ENCODE measurements at places on chromosomes 5 and 9. TPM values are rescaled to one million over a fixed set of nuclear protein-coding genes. Genes with fewer than 3 reads are reported as not detected.

Gene AHRR
- 15.1 TPM for total RNA-seq

Gene SOHLH1
- total RNA-seq: not detected

Gene COQ4
- total RNA-seq: 32.1 TPM

Gene QRFP
- total RNA-seq: not detected

Gene SLC35A4
- total RNA-seq: 65.4 TPM

Gene CDKN2B-AS1
- total RNA-seq: 0.21 TPM

Gene PCDHGA3
- total RNA-seq: not detected

Gene SPACA9
- total RNA-seq: 2.7 TPM

GRCh38 chr5:107341376-107342084, 329.2 kb downstream of the EFNA5 start:
- DNase-seq: no peak

DNA sequence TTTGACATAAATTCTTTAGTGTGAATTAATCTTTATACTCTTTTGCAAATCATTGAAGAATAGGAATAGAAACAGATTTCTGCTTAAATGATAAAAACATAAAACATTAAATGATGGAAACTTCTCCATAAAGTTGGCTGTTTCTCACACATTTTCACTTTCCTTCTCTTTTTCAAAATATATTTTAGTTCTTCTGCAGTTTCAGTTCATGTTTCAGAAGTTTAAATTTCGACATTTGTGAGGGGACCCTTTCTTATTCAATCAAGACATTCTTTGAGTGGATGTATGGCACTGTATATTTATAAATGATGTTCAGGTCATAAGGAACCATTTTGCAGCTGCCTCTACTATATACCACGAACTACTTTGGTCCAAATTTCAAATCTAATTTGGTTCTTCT, 34.6 kb downstream of the TNFAIP8 start:
- DNase-seq: no peak

GRCh38 chr5:58450018-58450417, 9.9 kb downstream of the PLK2 start:
- no peak for DNase-seq

- no peak for DNase-seq
Observed at GRCh38 chr5:139985733-139986132, 57.4 kb downstream of the NRG2 start.

DNA sequence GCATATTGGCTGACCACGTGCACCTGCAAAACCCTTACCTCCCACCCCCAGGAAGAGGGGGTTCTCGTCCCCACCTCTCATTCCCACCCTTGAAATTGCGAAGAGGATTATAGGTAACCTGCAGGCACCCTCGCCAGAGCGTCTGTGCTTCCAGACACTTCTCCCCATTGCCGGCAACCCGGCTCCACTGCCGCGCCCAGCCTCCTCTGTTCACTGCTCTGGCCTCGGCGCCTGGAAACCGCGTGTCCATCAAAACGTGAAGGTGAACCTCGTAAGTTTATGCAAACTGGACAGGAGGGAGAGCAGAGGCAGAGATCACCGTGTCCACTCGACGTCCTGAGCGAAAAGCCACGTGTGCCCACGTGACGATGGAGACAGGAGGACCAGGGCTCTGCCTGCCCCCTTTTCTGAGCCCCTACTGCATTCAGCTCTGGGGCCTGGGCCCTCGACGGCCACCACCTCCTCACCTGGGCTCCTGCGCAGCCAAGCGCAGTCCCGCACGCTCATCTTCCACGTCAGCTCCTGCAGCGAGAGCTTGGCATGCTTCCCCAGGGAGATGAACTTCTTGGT, 1.9 kb downstream of the TERT start:
- DNase-seq: no peak

- DNase-seq: no peak
Observed at GRCh38 chr5:135382106-135382790, 16.8 kb downstream of the MACROH2A1 start.

DNA sequence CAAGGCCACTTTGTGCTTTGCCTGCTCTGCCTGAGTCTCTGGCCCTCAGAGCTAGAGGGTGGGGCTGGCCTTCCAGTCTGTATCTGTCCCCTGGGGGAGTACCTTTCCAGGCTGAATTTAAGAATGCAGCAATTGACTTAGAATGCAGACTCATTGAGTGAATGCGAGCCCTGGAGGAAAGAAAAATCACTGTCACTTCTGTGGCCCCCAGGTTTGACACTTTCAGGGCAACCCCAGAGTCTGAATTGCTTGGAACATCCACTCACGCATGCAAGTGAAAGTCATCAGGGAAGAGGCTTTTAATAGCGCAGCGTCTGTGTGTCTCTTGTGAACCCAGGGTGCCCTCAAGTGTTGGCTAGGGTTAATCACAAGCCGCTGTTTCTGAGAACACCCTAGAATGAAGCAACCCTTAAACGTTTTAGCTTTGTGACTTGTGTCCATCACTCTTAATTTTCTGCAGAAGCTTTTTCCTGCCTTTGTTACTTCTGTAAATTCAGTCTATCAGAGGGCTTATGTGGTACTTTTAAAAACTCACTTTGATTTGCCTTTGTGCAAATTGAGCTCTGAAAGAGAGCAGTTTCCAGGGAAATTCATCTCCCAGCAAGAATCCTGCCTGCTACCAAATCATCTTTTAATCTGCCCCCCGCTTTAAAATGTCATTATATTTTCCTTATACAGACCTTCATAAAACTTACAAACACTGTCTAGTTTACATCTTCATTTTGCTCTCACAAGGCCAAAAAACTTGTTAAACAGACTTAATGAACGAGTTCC, 146.8 kb upstream of the IQGAP2 start:
- DNase-seq: peak; percentile 76

DNA sequence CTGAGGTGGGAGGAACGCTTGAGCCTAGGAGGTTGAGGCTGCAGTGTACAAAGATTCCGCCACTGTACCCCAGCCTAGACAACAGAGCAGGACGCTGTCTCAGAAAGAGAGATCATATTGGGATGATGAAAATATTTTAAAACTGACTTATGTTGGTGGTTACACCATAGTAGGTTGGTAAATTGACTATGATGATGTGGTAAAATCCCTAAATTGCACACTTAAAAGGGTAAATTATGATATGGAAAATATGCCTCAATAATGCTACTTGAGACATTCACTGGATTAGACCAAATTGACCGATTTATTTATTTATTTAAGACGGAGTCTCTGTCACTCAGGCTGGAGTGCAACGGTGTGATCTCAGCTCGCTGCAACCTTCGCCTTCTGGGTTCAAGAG, 21.9 kb upstream of the TOR1B start:
- no peak for DNase-seq

DNA sequence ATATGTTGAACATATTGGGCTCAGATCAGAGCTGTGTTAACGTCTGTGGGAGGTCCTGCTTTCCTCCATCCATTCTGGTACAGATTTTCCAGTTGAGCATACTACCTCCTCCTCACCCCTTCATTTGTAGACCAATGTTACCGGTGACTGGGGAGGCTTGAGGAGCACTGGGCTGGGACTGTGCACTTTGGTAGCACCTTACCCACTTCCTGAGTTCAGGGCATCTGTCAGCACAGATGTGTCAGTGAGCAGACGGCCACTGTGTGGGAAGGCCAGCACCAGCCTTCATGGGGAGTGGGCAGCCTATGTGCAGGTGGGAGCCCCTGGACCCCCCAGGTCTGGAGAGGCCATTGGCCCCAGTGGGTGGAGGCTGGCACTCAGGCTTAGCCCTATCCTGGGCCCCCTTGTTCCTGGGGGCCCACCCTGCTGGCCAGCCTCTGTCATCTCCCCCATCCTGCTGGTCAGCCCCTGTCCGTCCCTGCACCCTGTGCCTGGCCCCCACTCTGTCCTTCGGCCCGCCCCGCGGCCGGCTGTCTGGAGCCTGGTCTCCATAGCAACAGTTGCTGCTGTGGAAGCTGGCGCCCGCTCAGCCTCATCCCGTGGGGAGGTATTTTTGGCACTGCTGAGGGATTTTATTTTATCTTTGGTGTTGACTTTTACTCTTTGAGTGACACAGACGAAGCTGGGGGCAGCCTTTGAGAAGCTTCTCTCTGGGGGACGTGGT, 21.3 kb downstream of the WNK2 start:
- no peak for DNase-seq

GRCh38 chr5:157502143-157502647, 42.2 kb downstream of the NIPAL4 start:
- no peak for DNase-seq

- DNase-seq: no peak
Observed at GRCh38 chr5:59745415-59745863, 148.1 kb downstream of the PDE4D start.

GRCh38 chr5:177306674-177307543, 3.3 kb downstream of the PRELID1 start:
- DNase-seq: no peak

GRCh38 chr5:8628521-8628920, 759.6 kb downstream of the MTRR start:
- no peak for DNase-seq

DNA sequence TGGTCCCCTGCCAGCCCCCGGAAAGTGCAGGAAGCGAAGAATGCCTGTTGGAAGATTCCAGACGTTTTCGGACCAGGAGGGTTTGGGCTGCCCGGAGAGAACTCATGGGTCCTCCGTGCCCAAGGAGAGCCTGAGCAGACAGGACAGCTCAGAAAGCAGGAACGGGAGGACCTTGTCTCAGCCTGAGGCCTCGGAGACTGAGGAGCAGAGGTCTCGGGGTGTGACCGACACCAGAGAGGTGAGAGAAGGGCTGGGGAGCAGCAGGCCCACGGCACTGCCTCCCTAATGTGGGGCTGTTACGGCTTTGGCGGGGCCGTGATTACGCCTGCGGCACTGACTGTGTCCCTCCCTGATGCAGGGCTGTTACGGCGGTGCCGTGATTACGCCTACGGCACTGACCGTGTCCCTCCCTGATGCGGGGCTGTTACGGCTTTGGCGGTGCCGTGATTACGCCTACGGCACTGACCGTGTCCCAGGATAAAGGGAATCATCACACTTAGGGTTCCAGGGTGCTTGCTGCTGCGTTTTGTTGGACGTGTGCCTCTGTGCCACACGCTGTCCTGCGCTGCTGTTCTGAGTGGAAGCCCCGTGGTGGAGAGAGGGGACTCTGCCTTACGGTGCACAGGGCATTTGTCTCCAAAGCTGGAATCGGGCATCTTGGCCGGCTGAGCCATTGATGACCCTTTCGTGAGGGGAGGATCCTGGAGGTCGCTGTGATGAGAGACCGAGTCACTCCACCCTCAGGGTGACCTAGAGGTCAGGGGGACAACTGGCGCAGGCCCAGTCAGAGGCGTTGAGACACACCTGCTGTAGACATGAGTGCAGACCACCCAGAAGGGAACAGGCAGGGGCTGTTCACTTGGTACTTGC, 25.7 kb downstream of the CEP72 start:
- no peak for DNase-seq

- no peak for DNase-seq
Observed at GRCh38 chr5:160524827-160525226, 103.2 kb downstream of the PTTG1 start.

GRCh38 chr5:116773926-116774325, 199.3 kb upstream of the SEMA6A start:
- DNase-seq: no peak

DNA sequence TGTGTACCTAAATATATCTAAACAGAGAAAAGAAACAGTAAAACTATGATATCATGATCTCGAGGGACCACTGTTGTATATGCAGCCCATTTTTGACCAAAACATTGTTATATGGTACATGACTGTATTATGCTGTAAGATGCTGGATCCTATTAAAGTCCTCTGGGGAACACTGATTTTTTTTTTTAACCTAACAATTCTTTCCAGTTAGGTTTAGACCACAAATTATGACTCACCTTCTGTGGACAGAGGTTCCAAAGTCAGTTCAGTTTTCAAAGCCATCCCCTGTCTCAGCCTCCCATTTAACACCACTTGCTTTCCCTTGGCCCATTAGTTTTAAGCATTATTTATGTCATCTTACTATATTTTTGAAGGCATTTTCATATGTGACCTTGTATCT, 27.1 kb downstream of the TRMO start:
- DNase-seq: no peak

- no peak for DNase-seq
Observed at GRCh38 chr5:80480354-80480753, 7.5 kb upstream of the FAM151B start.

DNA sequence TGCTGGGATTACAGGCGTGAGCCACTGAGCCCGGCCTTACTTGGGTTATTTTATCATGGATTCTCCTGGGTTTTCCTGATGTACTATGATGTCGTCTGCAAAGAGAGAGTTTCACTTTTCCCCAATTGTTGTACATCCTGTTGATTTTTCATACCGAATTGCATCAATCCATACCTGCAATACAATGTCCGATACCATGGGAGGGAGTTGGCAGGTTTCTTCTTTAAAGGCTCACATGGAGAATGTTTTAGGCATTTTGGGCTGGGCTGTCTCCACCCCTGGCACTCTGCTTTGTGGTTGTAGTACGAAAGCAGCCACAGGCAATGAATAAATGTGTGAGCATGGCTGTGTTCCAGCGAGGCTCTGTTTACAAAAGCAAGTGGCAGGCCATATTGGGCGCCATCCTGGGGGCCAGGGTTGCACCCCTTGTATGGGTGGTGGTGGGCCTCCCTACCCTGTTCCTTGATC, 35.1 kb upstream of the EXOC3 start:
- no peak for DNase-seq

GRCh38 chr5:14359069-14360043, 216.2 kb downstream of the TRIO start:
- DNase-seq: no peak

GRCh38 chr5:102889033-102889432, 133.9 kb downstream of the PAM start:
- DNase-seq: no peak

DNA sequence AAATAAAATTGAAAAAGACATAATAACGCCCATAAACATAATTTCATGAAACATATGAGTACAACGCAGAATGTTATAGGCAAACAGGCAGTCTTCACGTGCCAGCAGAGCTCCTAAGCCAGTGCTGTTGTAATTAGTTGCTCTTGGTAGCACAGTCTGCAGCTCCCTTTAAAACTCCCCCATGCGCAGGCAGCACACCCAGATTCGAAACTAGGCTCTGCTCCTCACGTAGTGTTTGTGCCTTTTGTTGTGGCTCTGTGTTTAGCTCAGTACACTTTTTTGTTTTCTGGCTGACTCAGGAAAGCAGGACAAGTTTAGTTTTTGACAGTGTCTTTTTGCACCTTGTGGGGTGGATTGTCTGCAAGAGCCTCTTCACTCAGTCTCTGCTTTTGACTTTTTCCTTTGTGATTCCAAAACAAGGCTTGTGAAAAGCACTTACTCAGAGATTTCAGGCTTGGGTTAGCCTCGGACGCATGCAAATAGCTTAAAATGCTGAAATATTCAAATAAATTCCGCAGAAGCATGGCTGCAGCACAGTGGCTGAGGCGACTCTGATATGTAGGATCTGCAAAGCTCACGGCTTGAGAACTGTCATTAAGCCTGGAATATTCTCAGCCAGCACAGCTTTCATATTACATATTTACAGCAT, 113.6 kb downstream of the IRX1 start:
- no peak for DNase-seq

GRCh38 chr9:71037521-71037920, 83.9 kb downstream of the TRPM3 start:
- DNase-seq: no peak

DNA sequence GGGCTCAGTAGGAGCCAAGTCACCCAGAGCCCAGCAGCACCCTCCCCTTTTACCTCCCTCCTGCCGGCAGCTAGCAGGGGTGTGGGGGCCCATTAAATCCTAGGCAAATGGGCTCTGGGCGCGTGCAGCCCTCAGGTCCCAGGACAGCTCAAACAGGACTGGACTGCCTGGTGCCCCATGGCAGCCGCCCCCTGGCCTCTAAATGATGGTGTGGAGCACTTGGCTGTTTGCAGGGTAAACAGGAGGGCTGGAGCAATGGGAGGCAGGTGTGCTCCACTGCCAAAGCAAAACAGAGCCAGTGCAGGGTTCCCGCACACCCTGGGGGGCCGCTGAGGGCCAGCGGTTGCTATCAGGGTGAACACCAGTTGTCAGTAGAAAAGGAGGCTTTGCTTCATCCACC, 55.9 kb upstream of the C5orf58 start:
- DNase-seq: no peak

GRCh38 chr9:90092508-90092907, 487.7 kb downstream of the GADD45G start:
- DNase-seq: peak; percentile 29
